ENCODE measurements at places on chromosomes 3 and 15.

DNA sequence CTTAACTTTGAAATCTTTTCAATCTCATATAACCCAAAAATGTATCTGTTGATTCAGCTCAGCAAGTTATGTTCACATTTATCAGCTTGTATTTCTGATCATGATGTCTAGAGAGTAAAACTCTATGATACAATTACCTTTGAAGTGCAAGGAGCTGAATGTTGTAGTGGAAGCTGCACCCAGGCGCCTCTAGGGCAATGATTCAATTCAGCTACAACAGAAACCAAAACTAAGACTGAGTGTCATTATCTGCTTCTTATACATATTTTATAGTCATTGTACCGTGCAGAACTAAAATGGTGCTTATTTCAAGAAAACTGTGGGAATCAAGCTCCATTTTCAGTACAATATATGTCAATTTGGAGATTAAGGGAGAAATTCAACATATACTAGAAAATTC lies 1237.5 kb downstream of the ZPLD1 start:
- DNase-seq: no peak

- no peak for DNase-seq
Observed at GRCh38 chr3:16286161-16286560, 21.1 kb downstream of the OXNAD1 start.

DNA sequence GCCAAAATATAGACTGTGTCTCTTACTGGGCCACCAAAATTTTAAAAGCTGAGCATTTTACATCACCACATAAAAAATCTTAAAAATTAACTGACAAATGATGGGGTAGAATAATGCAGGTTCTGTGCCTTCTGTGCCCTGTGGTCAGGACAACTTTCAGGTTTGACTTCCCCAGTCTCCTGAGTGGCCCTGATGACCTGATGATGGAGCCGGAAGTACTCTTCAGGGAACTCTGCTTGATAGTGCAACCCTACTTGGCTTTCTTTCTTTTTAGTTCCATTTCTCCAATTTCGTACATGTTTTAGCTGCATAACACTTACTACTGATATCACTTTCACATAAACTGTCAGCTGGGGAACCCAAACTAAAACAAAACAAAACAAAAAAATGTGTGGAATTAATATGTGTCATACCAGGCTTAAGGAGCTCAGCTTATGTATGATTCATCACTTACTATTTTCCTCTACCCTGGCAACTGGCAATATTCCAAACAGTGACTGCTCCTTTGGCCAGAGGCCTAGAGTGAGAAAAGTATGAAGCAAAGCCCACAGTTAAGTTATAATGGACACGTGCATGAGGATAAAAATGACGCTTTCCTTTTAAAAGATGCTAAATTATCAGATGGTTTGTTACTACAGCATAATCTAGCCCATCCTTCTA lies 194.3 kb downstream of the BCHE start:
- DNase-seq: no peak

DNA sequence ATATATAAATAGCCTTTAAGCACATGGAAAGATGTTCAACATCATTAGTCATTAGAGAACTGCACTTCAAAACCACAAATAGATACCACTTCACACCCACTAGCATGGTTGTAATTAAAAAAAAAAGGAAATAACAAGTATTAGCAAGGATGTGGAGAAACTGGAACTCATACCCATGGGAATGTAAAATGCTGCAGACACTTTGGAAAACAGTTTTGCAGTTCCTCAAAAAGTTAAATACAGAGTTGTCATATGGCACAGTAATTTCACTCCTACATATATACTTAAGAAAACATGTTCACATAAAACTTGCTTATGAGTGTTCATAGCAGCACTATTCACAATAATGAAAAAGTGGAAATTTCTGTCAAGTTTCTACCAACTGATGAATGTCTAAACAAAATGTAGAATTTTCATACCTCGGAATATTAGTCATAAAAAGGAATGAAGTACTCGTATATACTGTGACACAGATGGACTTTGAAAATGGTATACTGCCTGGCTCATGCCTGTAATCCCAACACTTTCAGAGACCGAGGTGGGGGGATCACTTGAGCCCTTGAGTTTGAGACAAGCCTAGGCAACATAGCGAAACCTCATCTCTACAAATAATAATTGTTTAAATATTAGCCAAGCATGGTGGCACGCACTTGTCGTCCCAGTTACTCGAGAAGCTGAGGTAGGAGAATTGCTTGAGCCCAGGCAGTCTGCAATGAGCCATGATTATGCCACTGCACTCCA lies 28.1 kb downstream of the BCL2A1 start:
- DNase-seq: no peak

- DNase-seq: no peak
Observed at GRCh38 chr3:186213946-186214345, 105.1 kb upstream of the ETV5 start.

- no peak for DNase-seq
Observed at GRCh38 chr3:123627673-123628670, 43.1 kb upstream of the HACD2 start.

GRCh38 chr3:57059411-57059810 lies 1.1 kb upstream of the SPATA12 start:
- DNase-seq: no peak

DNA sequence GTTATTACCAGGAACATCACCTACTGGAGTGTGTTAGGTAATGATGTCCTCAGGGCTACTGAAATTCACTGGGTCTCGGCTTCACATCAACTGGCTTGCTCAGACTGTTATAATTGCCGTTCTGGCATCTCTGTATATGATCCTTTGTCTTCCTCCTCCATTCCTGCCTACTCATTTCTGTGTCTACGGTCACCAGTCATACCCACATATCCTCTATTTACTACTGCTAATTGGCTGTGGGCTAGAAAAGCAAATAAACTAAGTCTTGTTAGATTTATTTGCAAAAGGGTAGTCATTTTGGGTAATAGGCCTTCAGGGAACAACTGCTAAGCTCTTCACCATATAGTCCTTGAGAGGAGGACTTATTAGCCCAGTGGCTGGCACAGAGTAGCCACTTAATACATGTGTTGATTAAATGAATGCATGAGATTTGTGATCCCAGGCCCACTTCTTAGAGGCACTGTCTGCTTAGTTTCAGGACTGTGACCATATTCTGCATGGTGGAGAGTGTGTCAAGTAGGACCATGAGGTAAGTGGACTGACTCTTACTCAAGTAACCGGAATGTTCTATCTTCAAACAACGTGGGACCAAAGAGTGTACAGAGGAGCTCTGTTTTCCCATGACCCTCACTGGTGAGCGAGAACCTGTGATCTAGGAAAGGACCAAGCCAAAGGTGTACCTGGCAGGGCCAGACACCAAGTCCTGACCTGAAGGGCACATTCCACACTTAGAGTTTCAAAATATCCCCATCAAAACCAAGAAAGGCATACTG lies 13.2 kb downstream of the ZDHHC3 start:
- no peak for DNase-seq

DNA sequence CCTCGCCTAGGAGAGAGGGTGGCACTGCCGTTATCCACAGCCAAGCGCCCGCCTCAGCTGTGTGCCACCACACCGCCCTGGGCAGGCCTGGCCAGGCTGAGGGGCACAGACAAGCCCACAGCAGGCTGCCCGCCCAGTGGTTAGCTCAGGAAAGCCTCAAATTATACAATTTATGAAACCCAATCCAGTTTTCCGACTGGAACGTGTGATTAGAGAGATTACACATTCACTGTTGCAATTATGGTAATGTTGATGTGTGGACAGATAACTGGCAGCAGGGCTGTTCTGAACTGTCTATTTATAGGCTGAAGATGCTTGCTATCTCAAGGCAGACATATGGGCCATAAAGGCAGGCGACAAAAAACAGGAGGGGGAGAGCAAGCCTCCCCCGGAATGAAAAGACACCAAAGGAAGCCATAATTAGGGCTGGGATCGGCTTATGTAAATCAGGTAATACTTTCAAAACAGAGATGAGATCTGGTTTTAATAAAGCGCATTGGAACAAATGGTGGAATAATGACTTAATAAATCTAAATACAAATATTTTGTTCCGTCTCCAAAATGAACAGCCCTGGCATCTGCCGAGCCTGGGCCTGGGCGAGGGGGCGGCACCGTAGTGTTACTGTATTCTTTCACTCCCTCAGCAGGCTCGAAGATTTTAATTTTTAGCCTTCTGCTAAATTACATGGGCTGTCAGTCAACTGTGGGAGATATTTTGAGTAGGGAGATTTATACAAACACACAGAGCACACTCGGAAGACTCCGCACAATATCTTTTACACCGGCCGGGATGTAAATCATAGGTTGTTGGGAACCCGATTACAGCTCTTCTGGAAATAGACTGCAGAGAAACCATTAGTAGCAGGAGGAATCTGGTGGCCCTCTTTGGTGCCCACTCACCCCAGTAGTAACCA lies 103.1 kb upstream of the TLE3 start:
- no peak for DNase-seq

GRCh38 chr3:43873723-43874122 lies 183.0 kb downstream of the ABHD5 start:
- no peak for DNase-seq

DNA sequence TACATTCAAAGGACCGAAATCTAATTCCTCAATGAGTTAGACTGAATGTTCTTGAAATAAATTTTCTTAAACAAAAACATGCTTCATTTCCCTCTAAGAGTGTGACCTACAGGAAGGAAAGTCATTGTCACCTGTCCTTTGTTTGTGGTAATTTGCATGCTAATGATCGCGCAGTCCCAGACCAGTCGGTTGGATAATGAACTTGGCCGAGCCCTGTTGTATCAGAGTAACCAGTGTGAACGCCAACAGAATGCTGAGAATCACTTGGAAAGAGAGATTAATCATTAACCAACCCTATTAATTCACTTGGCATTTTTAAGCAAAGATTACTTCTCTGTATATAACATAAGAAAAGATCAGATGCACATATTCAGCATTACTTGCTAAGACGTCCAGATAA lies 8.1 kb upstream of the ARNT2 start:
- no peak for DNase-seq

GRCh38 chr3:52432225-52432624 lies 12.7 kb downstream of the SEMA3G start:
- DNase-seq: no peak

DNA sequence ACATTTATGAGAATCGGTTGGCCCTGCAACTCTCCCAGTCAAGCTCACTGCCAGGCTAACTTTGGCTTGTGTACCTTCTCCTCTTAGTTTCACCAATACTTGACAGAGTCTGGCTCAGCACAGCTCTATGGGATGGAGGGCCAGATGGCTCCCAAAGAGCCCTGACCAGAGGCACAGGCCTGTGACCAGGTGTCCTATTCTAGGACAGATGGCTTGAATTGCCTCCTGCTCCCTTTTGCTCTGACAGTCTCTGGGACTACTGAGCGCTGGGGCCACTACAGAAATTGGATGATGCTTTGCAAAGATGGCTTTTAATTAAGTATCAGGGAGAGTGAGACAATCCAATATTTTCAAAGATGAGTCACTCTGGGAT lies 10.3 kb upstream of the ARID3B start:
- DNase-seq: no peak

GRCh38 chr3:128439226-128439625 lies 27.5 kb downstream of the DNAJB8 start:
- no peak for DNase-seq

GRCh38 chr3:139948898-139949297 lies 13.9 kb downstream of the CLSTN2 start:
- DNase-seq: no peak

DNA sequence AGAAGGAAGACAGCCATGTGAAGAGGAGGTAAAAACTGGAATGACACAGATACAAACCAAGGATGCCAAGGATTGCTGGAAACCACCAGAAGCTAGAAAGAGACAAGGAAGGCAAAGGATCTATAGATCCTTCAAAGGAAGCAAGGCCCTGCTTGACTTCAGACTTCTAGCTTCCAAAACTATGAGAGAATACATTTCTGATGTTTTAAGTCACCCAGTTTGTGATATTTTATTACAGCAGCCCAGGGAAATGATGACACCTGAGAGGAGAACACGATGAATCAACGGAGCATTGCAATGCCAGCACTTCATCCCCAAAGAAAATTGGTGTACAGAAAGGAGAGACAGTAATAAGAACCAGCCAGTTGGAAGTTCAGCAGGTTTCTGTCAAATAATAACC lies 116.3 kb downstream of the MAGI1 start:
- DNase-seq: no peak

DNA sequence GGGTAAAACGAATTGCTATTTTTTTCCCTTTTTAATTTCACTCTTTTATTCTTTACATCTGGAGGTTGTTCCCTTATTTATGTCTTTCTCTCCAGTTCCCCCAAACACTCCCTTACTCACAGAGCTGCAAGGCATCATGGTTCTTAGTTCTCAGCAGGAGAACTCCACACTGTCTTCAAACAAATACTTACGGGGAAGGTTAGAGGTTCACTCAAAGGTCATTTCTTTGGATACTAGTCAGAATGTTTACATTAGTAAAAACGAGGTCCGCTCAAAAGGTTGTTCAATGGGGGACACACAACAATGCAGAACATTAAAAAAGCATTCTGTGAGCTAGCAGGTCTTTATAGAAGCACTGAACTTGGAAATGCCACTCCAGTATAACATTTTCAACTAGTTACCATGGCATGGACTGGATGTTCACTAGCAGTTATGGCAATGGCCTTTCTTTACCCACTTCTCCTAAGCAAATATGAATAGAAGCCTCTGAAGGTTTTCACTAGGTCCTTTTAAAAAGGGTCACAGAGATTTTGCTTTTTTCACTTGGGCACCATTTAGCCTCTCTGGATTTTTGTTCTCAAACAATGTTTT lies 201.7 kb downstream of the MEIS2 start:
- no peak for DNase-seq

DNA sequence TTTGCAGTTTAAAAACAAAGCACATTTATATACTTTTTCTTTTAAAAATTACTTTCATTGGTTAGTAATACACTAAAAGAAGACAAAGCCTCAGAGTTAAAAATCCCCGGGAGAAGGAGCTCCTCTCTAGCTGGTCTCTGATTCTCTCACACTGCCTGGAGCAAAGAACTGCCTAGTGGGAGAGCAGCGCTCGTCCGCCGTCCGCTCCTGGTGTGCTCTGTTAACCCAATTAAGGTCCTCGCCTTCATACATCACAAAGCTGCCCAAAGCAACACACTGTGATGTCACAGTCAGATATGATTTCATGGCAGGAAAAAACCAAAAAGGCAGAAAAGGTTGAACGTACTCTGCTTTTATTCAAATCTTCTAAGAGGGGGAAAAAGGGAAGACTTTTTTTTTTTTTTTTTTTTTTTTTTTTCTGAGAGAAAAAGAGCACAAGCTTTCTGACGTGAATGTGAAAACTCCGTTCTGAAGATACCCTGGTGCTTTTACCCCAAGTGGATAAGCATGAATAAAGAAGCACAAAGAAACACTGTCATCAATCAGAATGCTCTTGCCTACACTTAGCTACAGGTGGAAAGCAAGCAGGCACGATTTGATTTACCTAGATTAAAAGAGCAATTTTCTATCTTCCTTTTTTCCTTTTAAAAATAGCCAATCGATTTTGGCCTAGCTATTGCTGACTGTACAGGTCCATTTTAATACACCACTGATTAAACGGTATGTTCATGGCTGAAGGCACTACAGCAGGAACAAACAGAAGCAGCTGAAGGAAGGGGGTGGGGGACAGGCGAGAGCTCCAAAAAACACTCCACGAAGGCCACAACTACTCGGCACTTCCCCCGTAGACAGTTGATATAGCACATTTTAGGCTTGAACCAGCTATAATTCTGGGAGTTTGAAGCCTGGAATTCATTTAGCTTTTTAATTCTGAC lies 115.2 kb downstream of the TIGIT start:
- DNase-seq: peak; percentile 21

GRCh38 chr3:129507181-129507831 lies 21.1 kb upstream of the RHO start:
- DNase-seq: no peak

All from neuronal stem cell (in vitro differentiated cells).